ENCODE measurements at places on chromosomes 11 and 22. TPM values are rescaled to one million over a fixed set of nuclear protein-coding genes. Genes with fewer than 3 reads are reported as not detected.

The SMARCB1 gene
- total RNA-seq = 21.5 TPM

The CLMP gene
- total RNA-seq = 9.7 TPM

The CRYBA4 gene
- not detected for total RNA-seq

The ZDHHC8 gene
- 4.1 TPM for total RNA-seq

Measured in bronchial epithelial cell (primary cell).